ENCODE measurements at places on chromosomes 6 and 20.

GRCh38 chr20:35027301-35027700 lies 65.3 kb downstream of the TRPC4AP start:
- DNase-seq: no peak

DNA sequence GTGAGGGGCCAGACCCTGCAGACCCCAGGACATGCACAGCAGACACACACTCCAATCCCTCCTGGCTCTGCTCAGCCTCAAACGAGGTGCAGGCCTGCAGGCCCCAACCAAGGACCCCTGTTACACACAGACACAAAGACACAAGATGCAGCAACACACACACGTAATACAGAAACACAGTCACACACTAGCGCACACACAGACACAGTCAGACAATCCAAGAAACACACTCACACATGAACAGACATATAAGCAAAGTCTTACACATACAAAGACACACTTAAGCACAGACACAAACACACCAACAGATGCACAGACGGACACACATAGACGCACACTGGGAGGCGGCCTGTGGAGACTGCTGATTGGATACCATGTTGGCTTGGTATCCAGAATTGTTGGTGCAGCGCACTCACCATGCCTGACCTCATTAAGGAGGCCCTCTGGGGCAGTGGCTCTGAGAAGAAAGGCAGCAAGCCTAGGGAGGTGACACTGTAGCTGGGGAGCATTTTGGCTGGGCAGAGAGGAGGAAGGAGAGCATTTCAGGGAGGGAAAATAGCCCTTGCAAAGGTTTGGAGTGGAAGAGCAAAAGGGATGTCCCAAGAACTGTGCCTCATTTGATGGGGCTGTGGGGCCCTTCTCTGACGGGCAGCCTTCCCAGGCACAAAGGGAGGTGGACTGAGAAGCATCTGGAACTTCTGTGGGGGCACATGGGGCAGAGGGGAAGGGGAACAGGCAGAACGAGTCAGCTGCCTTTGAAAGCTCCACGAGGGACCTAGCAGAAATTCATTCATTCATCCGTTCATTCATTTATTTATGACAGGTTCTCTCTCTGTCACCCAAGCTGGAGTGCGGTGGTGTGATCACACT lies 1.4 kb upstream of the HSPA12B start:
- DNase-seq: no peak

GRCh38 chr20:25274891-25275812 lies 27.3 kb downstream of the PYGB start:
- no peak for DNase-seq

- no peak for DNase-seq
Measured at GRCh38 chr20:1905693-1906092, 10.5 kb downstream of the SIRPA start.

- DNase-seq: no peak
Measured at GRCh38 chr20:63612276-63612931, 14.5 kb downstream of the GMEB2 start.

DNA sequence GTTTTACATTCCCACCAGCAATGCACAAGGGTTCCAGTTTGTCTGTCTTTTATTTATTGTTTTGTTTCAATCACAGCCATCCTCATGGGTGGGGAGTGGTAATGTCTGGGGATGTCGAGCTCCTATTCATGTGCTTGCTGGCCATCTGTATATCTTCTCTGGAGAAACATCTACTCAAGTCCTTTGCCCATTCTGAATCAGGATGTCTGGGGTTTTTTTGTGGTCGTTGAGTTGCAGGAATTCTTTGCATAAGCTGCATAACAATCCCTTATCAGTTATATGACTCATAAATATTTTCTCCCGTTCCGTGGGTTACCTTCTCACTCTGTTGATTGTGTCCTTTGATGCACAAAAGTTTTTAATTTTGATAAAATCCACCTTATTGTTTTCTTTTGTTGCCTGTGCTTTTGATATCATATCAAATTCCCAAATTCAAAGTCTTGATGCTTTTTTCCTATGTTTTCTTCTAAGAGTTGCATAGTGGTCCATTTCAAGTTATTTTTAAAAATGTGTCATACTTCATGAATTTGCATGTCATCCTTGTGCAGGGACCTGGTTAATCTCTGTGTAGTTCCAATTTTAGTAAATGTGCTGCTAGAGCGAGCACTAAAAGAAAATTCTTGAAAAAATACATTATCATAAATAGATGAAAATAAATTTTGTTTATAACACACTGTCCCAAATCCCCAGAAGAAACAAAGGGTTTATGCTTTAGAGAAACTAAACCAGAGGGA lies 54.9 kb upstream of the PDE10A start:
- DNase-seq: no peak

All from stimulated activated effector memory CD8-positive, alpha-beta T cell treated with anti-CD3 and anti-CD28 coated beads, Interleukin-12 subunit alpha, Interleukin-12 subunit beta, amount 100 ng/mL, for 72 hours (primary cell).